ENCODE measurements at places on chromosomes 13 and 19. TPM values are rescaled to one million over a fixed set of nuclear protein-coding genes. Genes with fewer than 3 reads are reported as not detected.

- DNase-seq, result no peak
Measured at GRCh38 chr19:18227781-18228271, 1.6 kb upstream of the PDE4C start.

CILP2 gene
- 9.5 TPM for total RNA-seq

GRCh38 chr19:3149526-3150505, 14.0 kb downstream of the GNA15 start:
- DNase-seq, result no peak

- no peak for DNase-seq
Measured at GRCh38 chr13:18960637-18961227, 220.9 kb downstream of the TUBA3C start.

GRCh38 chr19:45097776-45098520, 5.0 kb downstream of the PPP1R37 start:
- peak; percentile 82 for DNase-seq

GRCh38 chr13:30565658-30566057, 52.1 kb upstream of the USPL1 start:
- DNase-seq, result no peak

All from testis (tissue), 5 donors.